Activated CD4-positive, alpha-beta T cell treated with anti-CD3 and anti-CD28 coated beads, Interleukin-2, amount 10 ng/mL, durations not matched to agents 24 days and 14 days (primary cell): ENCODE measurements at places on chromosomes 7 and 10. TPM values are rescaled to one million over a fixed set of nuclear protein-coding genes. Genes with fewer than 3 reads are reported as not detected.

RBM17 gene
- total RNA-seq = 258 and 262 TPM in 2 replicates

NUTM2E gene
- 0.19 TPM in 1 of 2 replicates, not detected in the other for total RNA-seq

DNA sequence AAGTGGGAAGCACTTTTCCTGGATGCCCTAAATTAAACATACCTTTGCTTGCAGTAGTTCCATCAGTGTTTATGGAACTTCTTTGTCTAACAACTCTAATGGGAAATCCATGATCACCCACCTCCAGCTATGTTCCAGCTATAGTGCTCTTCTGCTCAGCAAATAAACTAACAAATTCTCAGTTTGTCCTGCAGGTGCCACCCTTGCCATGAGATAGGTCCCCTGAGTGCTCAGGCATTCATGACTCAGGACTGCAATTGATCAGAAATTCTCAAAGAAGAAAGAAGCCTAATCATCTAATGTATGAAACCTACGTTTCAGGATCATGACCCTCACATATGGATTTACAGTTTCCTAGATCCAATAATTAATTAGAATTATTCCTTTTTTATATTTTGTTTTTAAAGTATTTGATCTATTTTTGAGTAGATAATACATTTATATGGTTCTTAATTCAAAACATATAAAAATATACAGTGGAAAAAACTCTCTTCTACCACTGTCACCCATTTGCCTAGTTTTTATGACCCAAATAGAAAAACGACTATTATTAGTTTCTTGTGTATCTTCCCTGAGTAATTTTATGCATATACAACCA is 48.7 kb upstream of the DYNC1I1 start:
- no peak for DNase-seq

ACTL6B gene
- not detected in 2 replicates for total RNA-seq

DNA sequence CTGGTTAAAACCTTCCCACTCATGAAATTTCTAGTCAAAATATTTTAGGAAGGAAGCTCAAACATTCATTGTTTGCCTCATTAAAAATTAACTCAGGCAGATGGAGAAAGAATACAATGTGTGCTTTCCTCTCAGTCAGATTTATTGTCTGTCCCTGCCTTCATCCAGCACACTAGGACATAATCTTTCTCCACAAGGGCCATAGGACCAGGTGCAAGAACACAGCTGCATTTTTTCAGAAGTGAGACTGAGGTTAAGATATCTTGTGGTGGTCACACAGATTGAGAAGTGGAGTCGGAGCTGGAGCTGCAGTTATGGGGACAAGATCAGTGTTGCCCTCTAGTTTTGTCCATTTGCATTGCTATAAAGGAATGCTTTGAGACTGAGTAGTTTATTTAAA is 666.3 kb downstream of the CCSER2 start:
- no peak for DNase-seq

- DNase-seq = no peak
Measured at GRCh38 chr10:80501381-80501912, 36.3 kb upstream of the SH2D4B start.

AKR1C4 gene
- not detected in 2 replicates for total RNA-seq

DNA sequence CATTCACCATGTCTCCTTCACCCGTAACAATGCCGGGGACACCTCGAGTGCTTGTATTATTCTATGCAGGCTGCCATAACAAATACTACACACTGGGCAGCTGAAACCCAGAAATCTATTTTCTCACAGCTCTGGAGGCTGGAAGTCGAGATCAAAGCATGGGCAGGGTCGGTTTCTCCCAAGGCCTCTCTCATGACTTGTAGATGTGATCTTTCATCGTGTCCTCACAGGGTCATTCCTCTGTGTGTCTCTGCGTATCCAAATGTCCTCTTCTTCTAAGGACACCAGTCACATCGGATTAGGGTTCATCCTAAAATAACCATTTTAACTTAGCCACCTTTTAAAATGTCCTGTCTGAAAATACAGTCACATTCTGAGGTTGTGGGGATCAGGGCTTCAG is 303.5 kb downstream of the KLF6 start:
- no peak for DNase-seq

KIFBP gene
- 15.0 TPM in 2 replicates for total RNA-seq

HKDC1 gene
- total RNA-seq = 0.07 and 0.09 TPM in 2 replicates

ANXA8L1 gene
- not detected in 2 replicates for total RNA-seq

- no peak for DNase-seq
Measured at GRCh38 chr10:29229258-29229705, 59.6 kb upstream of the LYZL1 start.
